Liver (tissue), 10 donors: ENCODE measurements at places on chromosomes 11 and 22.

- H3K4me1 ChIP-seq: peaks cover 5% of the 10 kb centered on the region
- no peak overlapping the region for H3K27ac ChIP-seq
These were observed 15.0 kb downstream of the SLC1A2 start for GRCh38 chr11:35404388-35404775.

DNA sequence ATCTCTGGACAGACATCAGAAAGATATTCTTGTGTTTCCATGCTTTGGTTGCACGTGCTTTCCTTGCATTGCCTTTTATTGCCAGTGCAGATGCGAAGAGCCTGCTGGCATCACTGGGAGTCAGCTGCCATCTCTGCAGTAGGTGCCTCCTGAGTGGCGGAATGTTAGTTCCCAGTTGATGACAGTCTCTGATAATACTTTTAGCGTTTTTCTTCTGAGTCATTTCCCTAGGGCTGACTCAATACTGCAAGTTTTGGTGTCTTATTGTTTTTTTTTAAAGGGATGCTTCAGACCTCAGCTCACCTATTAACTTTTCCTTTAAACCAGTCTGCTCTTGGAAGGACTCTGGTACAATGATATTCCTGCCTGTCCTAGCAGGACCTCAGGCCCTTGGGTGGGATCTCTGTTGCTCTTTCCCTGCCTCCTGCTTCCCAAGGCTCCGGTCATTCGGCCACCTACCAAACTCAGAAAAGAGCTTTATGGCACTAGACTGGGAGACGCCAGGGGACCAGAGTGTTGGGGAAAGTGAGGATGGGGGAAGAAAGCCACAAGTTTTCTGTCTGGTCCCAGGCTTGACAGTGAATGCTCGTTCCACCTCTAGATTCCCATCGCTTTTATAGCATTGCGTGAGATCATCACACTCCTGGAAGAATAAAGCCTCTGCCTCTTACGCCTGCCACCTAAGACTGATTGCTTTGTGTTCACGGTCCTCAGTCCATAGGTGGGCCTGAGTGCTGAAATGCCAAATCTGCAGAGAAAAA, 308.7 kb downstream of the DDX10 start:
- no peak for DNase-seq
- no peaks in the 10 kb centered on the region for H3K27me3 ChIP-seq
- no peak overlapping the region for H3K27ac ChIP-seq
- H3K36me3 ChIP-seq: no peaks in the 10 kb centered on the region
- H3K4me3 ChIP-seq: no peak overlapping the region
- H3K4me1 ChIP-seq: no peaks in the 10 kb centered on the region

DNA sequence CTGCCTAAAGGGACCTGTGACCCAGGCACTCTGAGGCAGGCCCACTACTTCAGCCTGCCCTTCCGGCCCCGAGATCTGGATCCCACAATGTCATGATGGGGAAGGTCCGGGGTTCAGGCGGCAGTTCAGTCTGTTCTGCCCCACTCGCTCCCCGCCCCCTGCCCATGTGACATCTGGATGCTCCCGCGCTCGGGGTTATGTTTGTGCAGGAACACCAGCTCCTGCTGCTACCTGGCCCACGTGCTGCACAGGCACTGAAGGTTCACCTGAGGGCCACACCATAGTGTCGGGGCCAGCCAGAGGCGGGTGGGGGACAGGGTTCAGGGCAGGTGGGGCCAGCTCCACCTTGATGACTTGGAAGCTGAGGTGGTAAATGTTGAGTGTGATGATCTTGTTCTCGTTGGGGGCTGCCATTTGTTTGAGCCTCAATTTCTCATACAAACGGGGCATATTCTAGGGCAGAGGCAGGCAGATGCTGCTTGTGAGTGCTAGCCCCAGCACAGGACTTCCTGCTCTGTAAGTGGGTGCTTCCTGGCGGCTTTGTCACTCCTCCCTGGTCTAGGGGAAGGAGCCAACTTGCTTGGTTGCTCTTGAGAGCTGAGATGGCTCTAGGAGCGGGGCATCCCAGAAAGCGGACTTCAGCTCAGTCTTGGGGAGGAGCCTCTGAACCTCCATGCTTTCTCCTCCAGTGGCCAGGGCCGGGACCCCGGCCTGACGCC, 4.4 kb upstream of the SIPA1 start:
- H3K4me3 ChIP-seq: no peak overlapping the region
- DNase-seq: no peak
- H3K27me3 ChIP-seq: no peaks in the 10 kb centered on the region
- peaks cover 27% of the 10 kb centered on the region for H3K36me3 ChIP-seq
- H3K27ac ChIP-seq: peak overlapping the region; percentile 32

GRCh38 chr22:50695421-50696250, 23.0 kb downstream of the SHANK3 start:
- H3K27me3 ChIP-seq: no peaks in the 10 kb centered on the region
- no peak for DNase-seq
- no peaks in the 10 kb centered on the region for H3K36me3 ChIP-seq
- H3K4me3 ChIP-seq: no peak overlapping the region

DNA sequence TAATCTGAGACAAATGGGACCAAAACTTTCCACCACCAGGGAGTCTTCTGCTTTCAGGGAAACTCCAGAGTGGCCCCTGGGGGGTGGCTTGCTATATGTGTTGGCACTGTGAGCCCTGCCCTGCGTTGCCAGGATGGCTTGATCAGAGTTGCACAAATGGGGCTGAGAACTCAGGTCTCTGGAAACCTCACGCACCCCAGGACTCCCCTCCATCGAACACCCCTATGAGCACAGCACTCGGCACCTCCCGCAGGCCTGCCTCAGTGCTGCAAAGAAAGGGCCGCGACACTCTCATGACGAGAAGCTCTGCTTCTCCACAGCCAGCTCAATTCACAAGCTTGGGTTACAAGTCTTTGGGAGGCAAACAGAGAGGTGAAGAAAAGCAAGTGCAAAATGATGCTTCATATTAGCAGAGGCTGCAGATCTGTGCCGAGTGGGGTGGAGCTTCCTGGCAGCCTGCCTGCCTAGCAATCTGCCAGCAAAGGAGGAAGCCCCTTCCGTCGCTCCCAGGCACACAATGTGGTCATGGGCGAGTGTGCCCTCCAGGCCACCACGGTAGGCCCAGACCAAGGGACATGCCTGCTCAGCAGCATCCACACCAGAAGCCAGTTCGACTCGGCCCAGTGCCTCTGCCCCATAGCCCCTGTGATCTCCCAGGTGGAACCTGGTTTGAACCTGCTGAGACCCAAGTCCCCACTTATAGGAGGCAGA, 55.7 kb downstream of the MYH9 start:
- H3K4me3 ChIP-seq: no peak overlapping the region
- H3K27me3 ChIP-seq: no peaks in the 10 kb centered on the region
- peak overlapping the region; percentile 90 for H3K27ac ChIP-seq
- peaks cover 23% of the 10 kb centered on the region for H3K36me3 ChIP-seq

- no peak for DNase-seq
- no peaks in the 10 kb centered on the region for H3K36me3 ChIP-seq
- H3K27ac ChIP-seq: no peak overlapping the region
- H3K4me3 ChIP-seq: no peak overlapping the region
These were observed 538.3 kb downstream of the OPCML start for GRCh38 chr11:132993991-132994502.

DNA sequence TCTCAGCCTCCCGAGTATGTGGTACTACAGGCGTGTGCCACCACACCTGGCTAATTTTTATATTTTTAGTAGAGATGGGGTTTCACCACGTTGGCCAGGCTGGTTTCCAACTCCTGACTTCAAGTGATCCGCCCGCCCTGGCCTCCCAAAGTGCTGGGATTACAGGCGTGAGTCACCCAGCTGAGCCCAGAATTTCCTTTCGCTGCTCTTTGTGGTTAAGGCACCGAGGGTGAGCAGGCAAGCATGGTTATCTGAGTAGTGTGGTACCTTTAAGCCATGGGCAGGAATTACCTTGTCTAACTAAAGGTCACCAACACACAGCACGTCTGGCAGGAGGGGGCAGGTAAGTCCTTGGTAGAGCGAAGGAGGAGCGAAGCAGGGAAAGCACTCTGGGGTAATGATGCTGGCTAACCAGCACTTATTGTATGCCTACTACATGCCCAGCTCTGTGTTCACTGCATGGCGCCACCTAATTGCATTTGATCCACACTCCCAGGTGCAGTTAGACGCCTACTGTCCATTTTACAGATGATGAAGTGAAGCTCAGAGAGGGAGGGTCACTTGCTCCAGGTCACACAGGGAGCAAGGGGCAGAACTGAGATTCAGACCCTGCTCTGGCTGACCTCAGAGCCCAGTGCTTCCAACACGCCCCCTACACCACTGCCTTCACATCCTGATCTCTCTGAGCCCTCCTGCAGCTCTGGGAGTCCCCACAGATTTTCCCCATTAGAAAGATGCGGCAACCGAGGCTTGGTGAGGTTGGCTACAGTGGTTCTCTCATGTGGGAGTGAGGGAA, 45.7 kb downstream of the TRIOBP start:
- no peak overlapping the region for H3K4me3 ChIP-seq
- peaks cover 23% of the 10 kb centered on the region for H3K4me1 ChIP-seq
- no peaks in the 10 kb centered on the region for H3K27me3 ChIP-seq
- DNase-seq: no peak

DNA sequence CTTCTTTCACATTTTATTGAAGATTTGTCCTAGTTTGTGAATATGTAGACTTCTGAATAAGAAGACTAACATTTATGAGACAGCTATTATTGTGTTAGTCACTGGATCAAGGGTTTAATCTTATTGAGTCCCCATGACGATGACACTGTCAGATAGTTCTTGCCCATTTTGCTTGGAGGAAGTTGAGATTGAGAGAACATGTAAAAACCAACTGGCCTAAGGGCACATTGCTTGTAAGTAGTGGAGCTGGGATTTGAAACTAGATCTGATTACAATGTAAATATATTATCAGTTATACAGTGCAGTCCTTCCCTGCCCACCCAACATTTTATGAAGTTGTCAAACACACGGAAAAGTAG, 134.7 kb downstream of the HIPK3 start:
- no peak overlapping the region for H3K27ac ChIP-seq
- no peaks in the 10 kb centered on the region for H3K36me3 ChIP-seq
- no peak overlapping the region for H3K4me3 ChIP-seq
- no peak for DNase-seq
- no peaks in the 10 kb centered on the region for H3K27me3 ChIP-seq
- H3K4me1 ChIP-seq: no peaks in the 10 kb centered on the region

- H3K27me3 ChIP-seq: no peaks in the 10 kb centered on the region
- peaks cover 5% of the 10 kb centered on the region for H3K4me1 ChIP-seq
- H3K36me3 ChIP-seq: no peaks in the 10 kb centered on the region
- no peak overlapping the region for H3K4me3 ChIP-seq
These were observed 19.9 kb upstream of the FAT3 start for GRCh38 chr11:92204731-92205130.

DNA sequence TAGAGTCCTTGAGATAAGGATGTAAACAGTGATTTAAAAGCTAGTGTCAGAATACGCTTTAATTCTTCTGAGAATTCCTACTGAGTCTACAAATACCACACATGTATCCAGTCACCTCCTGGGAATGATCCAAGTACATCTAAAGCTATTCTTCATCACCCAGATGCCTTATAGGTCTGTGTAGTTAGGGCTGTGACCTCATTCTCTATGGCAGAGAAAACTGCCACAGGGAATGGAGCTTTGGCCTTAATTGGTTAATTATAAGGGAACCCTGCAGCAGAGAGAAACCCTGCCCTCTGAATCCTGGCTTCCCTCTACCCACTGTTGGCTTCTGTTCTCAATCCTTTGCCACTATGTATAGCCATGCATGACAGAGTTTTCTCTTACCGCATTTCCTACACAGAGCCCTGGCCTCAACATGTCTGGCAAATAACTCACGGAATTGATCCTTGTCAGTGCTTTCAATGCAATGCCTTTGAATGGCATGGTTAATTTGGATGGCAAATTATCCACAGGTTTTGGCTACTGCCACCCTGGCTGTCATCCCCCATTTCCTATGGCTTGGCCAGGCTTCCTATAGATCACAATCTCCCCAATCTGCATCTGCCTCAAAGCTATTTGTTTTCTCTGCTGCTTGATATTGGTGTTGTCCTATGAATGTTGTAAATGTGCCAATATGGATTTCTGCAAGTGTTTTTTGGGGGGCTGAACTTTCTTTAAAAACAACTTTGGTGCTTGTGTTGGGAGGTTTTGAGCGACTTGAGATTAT, 2.9 kb downstream of the DIXDC1 start:
- peaks cover 25% of the 10 kb centered on the region for H3K4me1 ChIP-seq
- H3K27ac ChIP-seq: no peak overlapping the region
- no peaks in the 10 kb centered on the region for H3K27me3 ChIP-seq
- no peak overlapping the region for H3K4me3 ChIP-seq

DNA sequence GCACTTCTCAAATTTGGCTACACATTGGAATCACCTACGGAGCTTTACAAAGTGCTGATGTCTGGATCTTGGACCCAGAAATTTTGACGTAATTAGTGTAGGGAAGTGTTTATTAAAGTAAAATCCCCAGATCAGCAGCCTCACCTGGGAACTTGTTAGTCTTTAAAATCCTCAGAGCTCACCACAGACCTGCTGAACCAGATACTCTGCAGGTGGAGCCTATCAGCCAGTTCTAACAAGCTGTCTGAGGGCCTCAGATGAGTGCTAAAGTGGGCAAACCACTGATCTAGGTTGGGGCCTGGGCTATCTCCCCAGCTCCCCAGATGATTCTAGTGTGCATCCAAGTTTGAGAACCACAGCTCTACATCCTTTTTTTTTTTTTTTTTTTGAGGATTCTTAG, 436.0 kb downstream of the ETS1 start:
- no peak overlapping the region for H3K4me3 ChIP-seq
- H3K4me1 ChIP-seq: peaks cover 5% of the 10 kb centered on the region
- H3K27me3 ChIP-seq: no peaks in the 10 kb centered on the region
- H3K36me3 ChIP-seq: no peaks in the 10 kb centered on the region
- DNase-seq: no peak
- no peak overlapping the region for H3K27ac ChIP-seq

DNA sequence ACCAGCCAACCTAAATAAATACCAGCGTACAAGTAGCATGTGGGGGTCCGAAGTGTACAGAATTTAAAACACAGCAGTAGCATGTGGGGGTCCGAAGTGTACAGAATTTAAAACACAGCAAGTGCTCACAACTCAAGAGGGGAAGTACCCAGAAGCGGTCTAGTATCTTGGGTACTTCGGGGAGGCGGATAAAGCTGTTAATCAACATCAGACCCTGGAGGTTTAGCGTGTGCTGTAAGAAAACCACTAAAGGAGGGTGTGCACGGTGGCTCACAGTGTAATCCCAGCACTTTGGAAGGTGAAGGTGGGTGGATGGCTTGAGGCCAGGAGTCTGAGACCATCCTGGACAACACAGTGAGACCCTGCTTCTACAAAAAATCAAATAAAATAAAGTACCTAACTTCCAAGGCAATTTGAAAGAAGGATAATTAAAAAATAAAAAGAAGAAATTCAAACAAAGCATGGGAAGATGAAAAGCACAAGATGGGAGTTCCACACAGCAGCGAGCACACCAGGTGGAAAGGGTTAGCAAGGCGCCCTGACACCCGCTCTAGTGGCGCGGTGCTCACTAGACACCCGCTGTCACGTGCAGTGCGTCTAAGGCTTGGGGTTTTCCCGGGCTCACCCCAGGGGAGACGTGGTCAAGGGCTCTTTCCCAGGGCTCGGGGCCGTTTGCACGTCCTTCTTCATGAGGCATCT, 35.0 kb upstream of the MOB2 start:
- peaks cover 5% of the 10 kb centered on the region for H3K4me1 ChIP-seq
- no peak overlapping the region for H3K27ac ChIP-seq
- no peak overlapping the region for H3K4me3 ChIP-seq
- H3K27me3 ChIP-seq: no peaks in the 10 kb centered on the region
- no peak for DNase-seq

GRCh38 chr11:29024386-29024785, 916.2 kb downstream of the METTL15 start:
- H3K36me3 ChIP-seq: no peaks in the 10 kb centered on the region
- H3K27ac ChIP-seq: no peak overlapping the region
- no peaks in the 10 kb centered on the region for H3K27me3 ChIP-seq
- no peak overlapping the region for H3K4me3 ChIP-seq

- no peak overlapping the region for H3K27ac ChIP-seq
- H3K27me3 ChIP-seq: no peaks in the 10 kb centered on the region
- no peak overlapping the region for H3K4me3 ChIP-seq
- peaks cover 3% of the 10 kb centered on the region for H3K4me1 ChIP-seq
- no peak for DNase-seq
These were observed 50.5 kb downstream of the NNMT start for GRCh38 chr11:114346709-114347141.
